ENCODE measurements at places on chromosomes 4 and X.

GRCh38 chr4:169152899-169153298 is 117.9 kb downstream of the SH3RF1 start:
- no peak for DNase-seq

GRCh38 chrX:45952030-45952429 is 593.2 kb downstream of the ZNF674 start:
- no peak for DNase-seq

- DNase-seq, result no peak
Observed at GRCh38 chr4:180635281-180635680, 1607.9 kb upstream of the TENM3 start.

GRCh38 chr4:112312610-112313239 is 15.6 kb downstream of the ALPK1 start:
- no peak for DNase-seq

Data from HS-27A (cell line).